ENCODE measurements at places on chromosomes 12 and 14. TPM values are rescaled to one million over a fixed set of nuclear protein-coding genes. Genes with fewer than 3 reads are reported as not detected.

- no peak for DNase-seq
Measured at GRCh38 chr12:95205685-95206084, 11.6 kb downstream of the FGD6 start.

DNA sequence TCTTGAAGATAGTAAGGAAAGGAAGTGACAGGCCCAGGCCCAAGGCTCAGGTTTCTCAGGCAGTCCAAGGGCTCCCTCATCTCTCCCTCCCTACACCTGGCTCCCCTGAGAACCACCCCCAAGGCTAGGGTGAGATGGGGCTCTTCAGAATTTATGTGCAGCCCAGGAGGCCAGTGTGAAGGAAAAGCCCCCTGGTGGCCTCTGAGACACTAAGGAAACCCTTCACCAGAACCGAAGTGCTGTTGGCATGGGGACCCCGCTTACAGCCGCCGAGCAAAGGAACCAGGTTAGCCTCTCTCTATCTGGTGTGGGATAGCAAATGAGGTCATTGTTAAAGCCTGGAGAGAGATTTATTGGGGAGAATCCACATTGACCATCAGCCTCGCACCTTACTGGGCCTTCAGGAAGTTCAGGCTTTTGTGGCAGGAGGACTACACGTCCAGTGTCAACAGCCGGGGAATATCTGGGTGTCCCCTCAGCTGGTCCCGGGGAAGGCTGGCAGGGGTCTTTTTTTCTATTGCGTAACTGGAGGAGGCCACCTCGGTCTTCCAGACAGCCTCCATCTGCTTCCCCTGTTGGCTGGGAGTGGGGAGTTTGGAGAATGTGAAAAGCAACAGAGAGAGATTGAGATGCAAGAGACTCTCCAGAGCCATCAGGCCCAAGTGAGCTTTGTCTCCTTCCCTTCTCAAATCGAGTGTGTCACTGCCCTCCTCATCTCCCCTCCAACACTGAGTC lies 18.1 kb downstream of the FAM186B start:
- DNase-seq, result peak; percentile 50

DNA sequence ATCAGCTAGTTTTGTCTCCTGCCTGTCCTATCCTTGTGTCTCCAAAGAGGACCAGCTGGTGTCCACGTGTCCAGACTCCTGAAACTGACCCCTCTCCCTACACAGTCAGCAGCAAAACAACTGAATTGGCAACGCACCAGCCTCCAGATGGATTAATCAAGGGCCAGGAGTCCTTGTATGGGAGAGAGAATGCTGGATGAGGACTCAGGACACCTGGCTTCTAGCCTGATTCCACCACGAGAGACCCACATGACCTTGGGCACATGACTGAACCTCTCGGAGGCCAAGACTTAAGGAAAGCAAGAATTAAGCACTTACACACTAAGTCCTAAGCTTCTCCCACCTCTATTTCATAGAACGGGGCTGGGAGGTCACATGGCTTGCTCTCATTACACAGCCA lies 60.4 kb upstream of the CMKLR1 start:
- no peak for DNase-seq

ACSM4 gene
- 1.9 TPM for total RNA-seq

GRCh38 chr12:113466454-113467141 lies 5.1 kb downstream of the LHX5 start:
- DNase-seq, result peak; percentile 54

DNA sequence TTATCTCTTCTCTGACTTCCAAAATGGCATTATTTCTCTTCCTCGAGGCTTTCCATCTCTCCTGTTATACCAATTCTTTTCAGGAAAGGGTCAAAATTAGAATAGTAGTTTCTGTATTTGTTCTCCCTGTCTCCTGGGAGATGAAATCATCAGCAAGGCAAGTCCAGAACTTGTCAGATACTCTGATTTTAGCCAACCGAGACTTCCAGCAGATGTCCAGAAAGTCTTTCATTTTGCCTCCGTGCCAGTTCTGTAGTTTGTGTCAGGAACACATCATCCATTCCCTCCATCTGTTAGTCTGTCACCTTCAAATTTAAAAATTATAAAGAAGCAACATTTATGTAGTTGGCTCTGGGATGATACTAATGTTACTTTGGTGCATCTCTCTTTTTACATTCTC lies 275.7 kb downstream of the CCDC59 start:
- no peak for DNase-seq

HOXC13 gene
- not detected for total RNA-seq

CSRP2 gene
- 99.2 TPM for total RNA-seq

WDR20 gene
- total RNA-seq, result 16.5 TPM

DNA sequence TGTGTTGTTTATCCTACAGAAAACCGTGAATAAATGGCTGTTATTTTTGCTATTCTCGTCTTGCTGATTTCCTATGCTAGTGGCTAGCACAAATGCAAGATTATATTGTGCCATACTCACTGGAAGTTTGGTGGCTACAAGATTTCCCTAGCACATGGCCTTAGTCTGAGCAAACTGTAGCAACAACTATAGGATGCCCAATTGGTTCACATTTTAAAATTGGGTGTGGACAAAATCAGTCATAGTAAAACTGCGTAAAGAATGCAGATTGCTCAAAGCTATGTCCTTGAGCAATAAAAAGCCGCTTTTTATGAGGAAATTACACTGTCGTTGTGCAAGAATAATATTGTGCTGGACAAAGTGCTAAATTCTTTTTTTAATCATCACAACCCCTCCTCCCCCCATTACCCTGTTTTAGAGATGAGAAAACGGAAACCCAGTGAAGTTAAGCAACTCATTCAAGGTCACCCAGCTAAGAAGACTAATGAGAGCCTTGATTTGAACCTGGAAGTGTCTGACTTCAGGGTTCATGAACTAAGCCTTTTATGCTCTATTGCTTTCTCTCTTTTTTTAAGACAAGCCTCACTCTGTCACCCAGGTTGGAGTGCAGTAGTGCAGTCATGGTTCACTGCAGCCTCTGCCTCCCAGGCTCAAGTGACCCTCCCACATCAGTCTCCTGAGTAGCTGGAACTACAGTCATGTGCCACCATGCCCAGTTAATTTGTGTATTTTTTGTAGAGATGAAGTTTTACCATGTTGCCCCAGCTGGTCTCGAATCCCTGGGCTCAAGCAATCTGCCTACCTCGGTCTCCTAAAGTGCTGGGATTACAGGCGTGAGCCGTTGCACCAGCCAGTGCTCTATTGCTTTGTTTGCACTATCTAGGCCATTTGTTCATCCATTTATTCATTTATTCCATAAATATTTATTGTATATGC lies 73.6 kb downstream of the SRGAP1 start:
- DNase-seq, result no peak

DNA sequence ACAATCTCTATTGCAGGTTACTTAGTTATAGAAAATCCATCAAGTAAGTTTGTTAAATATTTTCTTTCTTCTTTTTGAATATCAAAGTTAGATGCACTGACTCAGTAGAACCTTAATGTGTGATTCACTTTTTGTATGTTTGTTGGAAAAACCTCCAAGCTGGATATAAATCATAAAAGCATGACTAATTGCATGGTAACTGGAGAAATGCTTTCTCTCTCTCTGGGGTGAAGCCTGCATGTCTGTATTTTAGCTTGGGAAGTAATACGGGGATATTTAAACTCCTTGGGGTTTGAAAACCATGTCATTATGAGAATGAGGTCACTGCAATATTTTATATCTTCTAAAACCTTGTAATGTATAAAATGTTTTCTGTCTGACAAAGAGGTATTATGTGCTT lies 58.6 kb upstream of the MYF6 start:
- no peak for DNase-seq

GRCh38 chr14:103501921-103502669 lies 20.5 kb downstream of the CKB start:
- peak; percentile 16 for DNase-seq

SERPINA9 gene
- not detected for total RNA-seq

- no peak for DNase-seq
Measured at GRCh38 chr12:69083689-69084088, 150.7 kb upstream of the CPM start.

- DNase-seq, result peak; percentile 9
Measured at GRCh38 chr12:41264281-41264680, 76.2 kb downstream of the PDZRN4 start.

DNA sequence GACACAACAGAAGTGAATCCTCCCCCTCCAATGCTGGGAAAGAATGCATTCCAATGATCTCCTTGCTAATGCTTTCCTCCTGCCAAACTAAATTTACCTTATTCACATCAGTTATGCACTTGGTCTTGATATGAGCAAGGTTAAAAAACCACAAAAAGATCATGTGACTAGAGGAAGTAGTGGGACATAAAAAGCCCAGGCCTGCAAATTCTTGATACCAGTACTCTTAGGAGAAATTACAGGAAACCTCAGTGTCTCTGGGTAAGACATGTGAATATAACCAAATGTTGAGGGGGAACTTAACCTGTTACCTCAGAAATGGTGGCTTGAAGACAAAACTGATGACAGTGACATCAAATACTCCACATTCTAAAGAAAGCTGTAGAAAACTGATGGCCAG lies 427.1 kb downstream of the RPS29 start:
- DNase-seq, result no peak

ASIC1 gene
- total RNA-seq, result 0.81 TPM

DNA sequence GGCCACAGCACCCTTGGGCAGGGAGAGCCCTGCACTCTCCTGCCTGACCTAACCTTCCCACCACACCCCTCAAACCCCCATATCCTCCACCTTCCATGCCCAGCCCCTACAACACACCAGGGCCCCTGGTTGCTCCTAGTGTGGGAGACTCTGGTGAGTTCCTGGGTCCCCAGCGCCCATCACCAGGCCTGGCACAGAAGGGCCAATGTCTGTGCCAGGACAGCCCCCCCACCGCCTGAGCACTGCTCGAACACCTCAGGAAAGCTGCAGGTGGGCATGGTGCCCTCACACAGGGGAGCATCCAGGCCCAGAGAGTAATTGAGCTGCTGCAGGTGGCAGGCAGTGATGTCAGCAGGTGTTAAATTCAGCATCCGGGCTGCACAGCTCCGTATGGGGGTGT lies 15.2 kb downstream of the ADCY6 start:
- DNase-seq, result peak; percentile 6

DNA sequence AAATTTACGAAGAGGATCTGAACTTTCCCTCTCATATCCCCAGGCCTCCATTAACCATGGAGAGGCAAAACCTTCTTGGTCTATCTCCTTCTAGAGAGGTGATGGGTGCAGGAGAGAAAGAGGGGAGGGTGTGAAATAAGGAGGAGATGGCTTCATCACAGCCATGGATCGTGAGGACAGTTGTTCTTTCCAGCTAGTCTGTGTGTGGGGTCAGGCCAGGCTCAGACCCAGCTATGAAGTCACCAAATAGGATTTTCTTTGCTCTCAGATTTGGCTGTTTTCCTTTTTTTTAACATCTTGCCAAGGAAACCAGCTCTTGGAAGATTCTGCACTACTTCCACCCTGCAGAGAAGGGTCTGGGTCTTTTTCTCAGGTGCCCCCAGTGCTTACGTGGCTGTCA lies 64.9 kb upstream of the FAM181A start:
- DNase-seq, result no peak

JPH4 gene
- 1.4 TPM for total RNA-seq

SERPINA5 gene
- total RNA-seq, result 2.6 TPM

DNA sequence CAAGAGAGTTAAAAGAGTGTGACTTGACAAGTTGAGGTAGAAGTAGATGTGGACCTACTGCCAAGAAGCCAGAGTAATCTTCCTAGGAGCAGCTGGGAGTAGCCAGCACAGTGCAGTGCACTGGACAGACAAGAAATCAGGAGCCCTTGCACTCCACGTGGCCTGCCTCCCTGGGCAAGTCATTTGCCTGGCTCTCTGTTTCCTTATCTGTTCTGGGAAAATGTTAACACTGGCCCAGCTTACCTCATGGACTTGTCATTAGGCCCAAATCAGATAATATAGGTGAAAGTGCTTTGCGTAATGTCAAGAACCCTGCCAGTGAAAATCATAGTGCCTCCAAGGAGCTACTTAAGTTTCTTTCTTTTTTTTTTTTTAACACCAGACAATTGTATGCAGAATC lies 19.2 kb downstream of the SLC7A8 start:
- no peak for DNase-seq

- DNase-seq, result no peak
Measured at GRCh38 chr12:75699728-75700496, 188.5 kb upstream of the KRR1 start.

RND1 gene
- total RNA-seq, result 3.0 TPM

GRCh38 chr14:100303925-100304324 lies 2.3 kb downstream of the SLC25A29 start:
- DNase-seq, result peak; percentile 86

DCN gene
- 0.22 TPM for total RNA-seq

DNA sequence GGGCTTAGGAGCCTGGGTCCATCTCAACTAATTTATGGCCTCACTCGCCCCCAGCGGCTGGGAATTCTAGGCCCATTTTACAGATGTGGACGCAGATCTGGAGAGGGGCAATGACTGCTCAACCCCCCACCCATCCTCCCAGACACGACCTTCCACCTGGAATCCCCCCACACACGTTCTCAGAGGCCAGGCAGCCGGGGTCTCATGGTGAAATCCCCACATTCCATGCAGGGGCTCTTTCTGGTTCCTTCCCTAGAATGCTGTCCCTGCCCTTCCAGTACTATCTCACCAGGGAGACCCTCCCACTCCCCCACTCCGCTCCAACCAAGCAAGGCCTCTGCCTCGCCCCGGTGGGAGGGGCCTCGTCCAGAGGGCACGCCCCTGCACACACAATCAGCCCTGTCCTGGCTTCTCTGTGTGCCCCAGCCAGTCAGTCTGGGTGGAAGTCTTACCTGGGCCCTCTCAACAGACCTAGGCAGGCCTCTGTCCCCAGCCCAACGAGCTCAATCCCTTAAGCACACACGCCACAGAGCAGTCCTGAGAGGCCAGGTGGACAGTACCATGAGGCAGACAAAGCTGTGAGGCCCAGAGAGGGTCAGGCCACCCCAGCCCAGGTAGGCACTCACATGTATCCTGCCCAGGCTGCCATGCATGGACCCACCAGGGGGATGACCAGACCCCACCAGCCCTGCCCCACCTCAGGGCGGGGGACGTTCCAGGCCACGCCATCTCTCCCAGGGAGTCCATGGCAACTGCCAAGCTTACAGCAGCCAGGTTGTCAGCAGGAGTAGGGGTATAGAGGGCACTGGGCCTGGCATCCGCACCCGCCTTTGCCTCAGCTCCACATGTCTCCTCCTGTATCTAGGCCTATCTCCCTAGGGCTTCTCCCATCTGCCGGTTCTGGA lies 1.3 kb upstream of the ANKRD9 start:
- DNase-seq, result peak; percentile 96

- no peak for DNase-seq
Measured at GRCh38 chr12:127005406-127005805, 1261.6 kb upstream of the TMEM132C start.

DNA sequence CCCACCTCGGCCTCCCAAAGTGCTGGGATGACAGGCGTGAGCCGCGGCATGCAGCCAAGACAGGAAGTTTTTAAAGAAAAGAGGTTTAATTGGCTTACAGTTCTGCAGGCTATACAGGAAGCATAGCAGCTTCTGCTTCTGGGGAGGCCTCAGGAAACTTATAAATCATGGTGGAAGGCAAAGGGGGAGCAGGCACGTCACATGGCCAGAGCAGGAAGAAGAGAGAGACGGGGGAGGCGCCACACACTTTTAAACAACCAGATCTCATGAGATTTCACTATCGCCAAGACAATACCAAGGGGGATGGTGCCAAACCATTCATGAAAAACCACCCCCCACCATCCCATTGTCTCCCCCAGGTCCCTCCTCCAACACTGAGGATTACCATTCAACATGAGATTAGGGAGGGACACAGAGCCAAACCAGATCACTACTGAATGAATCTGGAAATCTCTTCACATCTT lies 14.1 kb downstream of the CCDC63 start:
- DNase-seq, result peak; percentile 60

SPTLC2 gene
- 20.5 TPM for total RNA-seq

- DNase-seq, result peak; percentile 59
Measured at GRCh38 chr12:93591137-93591868, 18.8 kb downstream of the SOCS2 start.
